ENCODE measurements at places on chromosomes 3 and 15.

- peak; percentile 93 for DNase-seq
Observed at GRCh38 chr15:52080031-52080430, 32.5 kb downstream of the BCL2L10 start.

GRCh38 chr15:90402223-90402622 is 14.2 kb downstream of the IQGAP1 start:
- peak; percentile 83 for DNase-seq

- DNase-seq: peak; percentile 42
Observed at GRCh38 chr3:197216169-197216860, 82.1 kb downstream of the DLG1 start.

DNA sequence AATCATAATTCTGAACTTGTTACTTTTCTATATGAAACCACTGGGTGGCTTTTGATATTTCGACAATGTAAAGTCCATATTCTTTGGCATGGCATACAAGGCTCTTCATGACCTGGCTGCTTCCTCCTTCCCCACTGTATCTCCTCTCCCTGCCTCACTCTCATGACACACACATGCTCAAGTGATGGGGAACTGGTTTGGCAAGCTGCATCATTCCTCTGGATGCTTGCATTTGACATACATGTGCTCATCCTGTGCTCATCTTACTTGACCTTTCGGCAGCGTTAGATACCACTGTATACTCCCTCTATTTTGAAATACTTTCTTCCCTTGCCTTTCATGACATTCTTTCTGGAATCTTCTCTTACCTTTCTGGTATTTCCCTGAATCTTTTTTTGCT is 51.8 kb upstream of the ZDHHC23 start:
- peak; percentile 40 for DNase-seq

- peak; percentile 79 for DNase-seq
Observed at GRCh38 chr15:43266834-43267233, at the start of gene TGM5. Gene TGM5, minus strand, starts transcription at chr15:43266928. Its CDS starts 79 bp downstream, at chr15:43266849.

- no peak for DNase-seq
Observed at GRCh38 chr3:175222356-175222755, 363.2 kb downstream of the NAALADL2 start.

- DNase-seq: no peak
Observed at GRCh38 chr15:78976691-78977090, 31.8 kb upstream of the CTSH start.

DNA sequence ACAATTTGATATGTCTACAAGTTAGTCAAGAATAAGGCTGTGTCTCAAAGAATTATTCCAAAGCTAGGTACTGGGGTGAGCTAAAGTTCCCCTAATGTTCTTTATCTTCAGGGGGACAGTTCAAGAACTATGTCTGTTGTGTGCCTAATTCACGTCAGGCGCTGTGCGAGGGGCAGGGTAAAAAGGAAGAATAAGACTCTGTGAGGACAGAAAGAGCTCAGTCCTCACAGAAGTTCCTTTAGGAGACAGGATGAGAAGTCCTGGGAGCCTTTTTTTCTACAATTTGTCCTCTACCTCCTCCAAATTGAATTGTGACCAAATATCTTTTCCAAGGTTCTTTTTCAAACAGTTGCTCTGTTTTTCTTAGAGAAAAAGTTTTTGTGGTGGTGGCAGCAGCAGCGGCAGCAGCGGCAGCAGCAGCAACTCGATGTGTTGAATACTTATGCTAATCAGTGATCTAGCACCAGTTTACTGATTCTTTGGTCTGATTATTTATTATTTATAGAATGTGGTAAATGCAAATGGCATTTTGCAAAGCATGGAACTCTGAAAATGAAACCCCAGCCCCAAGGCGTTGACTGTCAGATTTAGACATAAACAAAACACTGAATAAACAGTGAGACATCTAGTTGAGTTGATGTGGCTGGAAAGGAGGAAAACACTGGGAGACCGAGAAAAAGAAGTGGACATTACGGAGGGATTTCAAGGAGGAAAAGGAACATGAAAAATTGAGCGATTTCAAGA is 88.6 kb downstream of the GTPBP8 start:
- no peak for DNase-seq
